Activated naive CD8-positive, alpha-beta T cell treated with anti-CD3 and anti-CD28 coated beads for 36 hours (primary cell): ENCODE measurements at places on chromosomes 12 and 14. TPM values are rescaled to one million over a fixed set of nuclear protein-coding genes. Genes with fewer than 3 reads are reported as not detected.

GRCh38 chr14:75579882-75580281 is 1.5 kb downstream of the FLVCR2 start:
- no peak for DNase-seq

DNA sequence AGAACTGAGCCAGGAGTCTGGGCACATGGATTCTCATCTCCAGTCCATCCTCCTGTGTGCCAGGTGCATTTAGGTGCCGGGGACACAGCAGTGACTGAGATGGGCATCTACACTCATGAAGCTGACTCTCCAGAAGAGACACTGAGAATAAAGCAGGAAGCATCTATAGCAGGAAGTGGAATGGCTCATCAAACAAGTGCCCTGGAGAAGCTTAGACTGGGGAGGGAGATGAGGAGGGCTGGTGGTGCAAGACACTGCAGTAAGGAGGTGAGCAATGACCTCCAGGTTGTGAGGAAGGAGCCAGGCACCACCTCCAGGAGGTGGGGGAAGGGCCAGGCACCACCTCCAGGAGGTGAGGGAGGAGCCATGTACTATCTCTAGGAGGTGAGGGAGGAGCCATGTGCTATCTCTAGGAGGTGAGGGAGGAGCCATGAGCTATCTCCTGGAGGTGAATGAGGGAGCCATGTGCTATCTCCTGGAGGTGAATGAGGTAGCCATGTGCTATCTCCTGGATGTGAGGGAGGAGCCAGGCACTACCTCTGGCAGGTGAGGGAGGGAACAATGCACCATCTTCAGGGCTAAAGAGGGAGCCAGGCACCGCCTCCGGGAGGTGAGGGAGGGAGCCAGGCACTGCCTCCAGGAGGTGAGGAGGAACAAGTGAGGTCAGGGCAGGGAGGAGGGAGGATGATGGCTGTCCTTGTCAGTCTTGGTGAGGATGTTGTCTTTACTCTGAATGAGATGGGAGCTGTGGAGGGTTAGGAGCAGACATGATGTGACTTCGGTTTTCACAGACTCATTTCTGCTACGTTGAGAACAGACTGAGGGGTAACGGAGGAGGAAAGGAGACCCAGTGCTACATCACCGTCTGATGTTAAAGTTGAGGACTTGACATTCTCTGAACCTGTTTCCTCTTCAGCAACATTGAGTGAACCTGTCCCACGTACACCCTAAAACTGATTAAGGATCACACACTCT is 961.9 kb upstream of the TMEM132C start:
- DNase-seq = no peak

GRCh38 chr14:62015243-62015642 is 253.0 kb downstream of the SNAPC1 start:
- no peak for DNase-seq

- no peak for DNase-seq
Measured at GRCh38 chr12:38869036-38869435, 36.4 kb downstream of the CPNE8 start.

DNA sequence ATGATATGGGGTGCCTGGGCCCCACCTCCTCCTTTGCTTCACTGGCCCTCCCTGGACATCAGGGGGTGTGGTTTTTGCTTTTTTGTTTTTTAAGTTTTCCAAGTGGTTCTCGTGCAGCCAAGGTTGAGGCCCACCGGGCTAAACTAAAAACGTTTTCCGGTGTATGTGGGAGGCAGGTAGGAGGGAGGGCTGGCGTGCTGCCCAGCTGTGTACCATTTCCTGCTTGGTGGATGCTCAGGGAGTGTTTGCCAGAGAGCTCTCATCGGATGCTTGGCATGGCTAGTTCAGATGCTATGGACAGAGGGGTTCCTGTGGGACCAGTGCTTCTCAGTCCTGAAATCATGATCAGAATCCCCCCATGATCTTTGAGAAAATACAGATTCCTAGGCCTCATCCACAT is 246.4 kb downstream of the CACNA1C start:
- DNase-seq = peak; percentile 24

DNA sequence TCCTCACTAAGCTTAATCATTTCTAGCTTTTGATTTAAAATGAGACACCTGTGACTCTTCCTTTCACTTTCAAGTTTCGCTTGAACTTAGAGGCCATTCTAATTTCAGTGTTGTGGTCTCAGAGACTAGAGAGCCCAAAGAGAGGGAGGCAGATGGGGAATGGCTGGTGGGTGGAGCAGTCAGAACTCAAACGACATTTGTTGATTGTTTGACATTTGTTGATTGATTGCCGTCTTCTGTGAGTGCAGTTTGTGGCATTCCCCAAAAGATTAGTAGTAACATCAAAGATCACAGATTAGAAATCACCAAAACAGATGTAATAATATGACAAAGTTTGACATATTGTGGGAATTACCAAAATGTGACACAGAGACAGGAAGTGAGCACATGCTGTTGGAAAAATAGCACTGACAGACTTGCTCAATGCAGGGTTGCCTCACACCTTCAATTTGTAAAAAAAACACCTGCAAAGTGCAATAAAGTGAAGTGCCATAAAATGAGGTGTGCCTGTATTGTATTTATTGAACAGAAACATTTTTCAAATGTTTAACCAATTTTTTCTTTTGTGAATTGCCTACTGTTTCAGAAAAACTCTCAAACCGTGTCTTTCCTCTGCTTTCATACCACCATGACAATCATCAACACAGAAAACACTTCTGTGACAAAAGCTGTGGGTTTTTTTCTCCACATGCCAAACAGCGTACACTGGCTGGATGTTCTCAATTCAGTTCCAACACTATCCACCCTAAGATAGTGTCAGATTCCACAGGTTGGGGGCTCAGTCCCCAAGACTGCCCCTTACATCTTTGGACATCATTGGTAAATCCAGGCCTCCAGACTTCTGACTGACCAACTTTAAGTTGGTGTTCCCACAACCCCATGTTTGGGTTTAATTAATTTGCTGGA is 376.3 kb upstream of the RGS6 start:
- peak; percentile 71 for DNase-seq

DNA sequence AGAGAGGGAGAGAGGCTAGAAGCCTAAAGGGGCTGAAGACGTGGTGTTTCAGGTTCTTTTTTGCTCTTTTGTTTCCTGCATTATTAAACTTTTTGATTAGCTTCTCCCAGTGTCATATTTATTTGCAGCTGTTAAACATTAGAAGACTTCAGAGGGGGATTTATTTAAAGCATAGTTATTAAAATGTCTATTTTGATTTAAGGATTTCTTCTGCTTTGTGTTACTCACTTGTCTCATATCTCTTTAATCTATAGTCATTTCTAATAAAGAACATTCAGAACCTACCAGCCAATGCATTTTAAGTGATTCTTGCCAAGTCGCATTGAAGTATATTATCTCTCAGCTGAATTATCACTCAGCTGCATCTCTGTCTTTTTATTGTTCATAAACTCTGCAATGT is 152.0 kb upstream of the DYRK2 start:
- no peak for DNase-seq

DNA sequence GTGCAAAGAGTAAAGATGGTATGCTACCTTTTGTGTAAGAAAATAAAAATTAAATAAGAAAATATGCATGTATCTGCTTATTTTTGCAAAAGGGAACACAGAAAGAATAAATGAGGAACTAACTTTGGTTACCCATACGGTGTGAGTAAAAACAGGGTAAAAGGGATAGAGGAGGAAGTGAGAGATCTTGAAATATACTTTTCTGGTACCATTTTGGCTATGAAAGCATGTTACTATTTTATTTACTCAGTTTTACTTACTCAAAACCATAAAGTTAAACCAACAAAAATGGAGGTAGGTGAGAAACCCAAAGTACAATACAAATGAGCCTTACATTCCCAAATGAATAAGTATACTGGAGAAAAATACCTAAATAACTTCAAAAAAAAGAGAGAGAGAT is 122.0 kb upstream of the EGLN3 start:
- no peak for DNase-seq

DNA sequence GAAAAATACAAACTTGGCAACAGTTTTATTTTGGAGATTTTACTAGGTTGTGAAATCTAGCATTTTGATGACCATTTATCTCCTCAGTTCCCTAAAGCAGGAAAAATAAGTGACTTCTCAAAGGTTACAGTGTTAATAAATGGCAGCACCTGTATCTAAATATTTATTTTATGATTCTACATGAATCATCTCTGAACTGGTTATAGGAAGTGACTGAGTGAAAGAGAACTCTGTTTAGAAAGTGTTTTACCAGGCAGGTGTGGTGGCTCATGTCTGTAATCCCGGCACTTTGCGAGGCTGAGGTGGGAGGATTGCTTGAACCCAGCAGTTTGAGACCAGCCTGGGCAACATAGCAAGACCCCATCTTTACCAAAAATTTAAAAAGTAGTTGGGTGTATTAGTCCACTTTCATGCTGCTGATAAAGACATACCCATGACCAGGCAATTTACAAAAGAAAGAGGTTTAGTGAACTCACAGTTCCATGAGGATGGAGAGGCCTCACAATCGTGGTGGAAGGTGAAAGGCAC is 26.3 kb downstream of the MIPOL1 start:
- DNase-seq = no peak

GRCh38 chr14:75283833-75284563 is 5.4 kb downstream of the FOS start:
- DNase-seq = no peak

DNA sequence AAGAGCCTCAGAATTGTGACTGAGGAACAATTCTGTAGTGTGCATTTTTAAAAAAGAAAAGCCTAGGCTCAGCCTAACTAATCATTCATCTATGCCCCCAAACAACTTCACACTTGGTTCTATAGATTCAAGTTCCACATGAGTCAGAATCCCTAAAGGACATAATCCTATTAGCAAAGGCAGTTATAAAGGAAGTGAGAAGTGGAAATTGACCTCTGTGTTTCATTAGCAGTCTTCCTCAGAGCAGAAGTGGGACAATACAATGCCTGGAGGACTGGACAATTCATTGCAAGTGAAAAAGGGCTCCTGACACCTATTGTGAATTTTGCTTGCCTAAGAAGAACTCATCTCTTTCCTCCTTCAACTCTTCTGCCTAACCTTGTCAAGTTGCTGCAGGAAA is 222.3 kb downstream of the PTPRO start:
- no peak for DNase-seq

DNA sequence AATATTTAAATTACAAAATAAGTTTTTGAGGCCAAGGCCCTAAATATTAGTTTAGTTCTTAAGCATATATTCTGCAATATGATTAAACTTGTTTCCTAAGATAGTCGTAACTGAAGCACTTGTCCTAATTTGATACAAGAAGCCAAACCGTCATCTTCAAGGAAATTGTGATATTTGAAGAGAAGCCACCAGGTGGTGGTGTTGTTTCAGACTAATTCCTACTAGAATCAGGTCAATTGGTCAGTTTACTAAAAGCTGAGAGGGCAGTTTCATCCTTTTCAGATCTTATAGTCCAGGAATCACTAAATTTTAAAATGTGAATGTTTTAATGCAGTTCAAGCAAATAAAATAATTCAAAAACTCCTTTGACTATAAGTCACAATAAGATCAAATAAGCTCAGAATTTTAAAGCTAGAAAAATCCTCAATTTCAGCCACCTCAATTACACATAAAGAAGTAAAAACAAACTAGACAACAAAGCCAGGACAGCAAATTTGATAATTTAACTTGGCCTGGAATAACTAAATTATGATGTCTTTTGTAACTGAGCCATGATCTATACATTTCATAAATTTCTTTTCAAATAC is 7.1 kb upstream of the ARL1 start:
- no peak for DNase-seq

KLHDC1 gene
- 1.2 TPM for total RNA-seq

TMEM19 gene
- 21.6 TPM for total RNA-seq

A2M gene
- not detected for total RNA-seq

CACNA1C gene
- total RNA-seq = 0.14 TPM

SDS gene
- total RNA-seq = not detected

FGF23 gene
- total RNA-seq = not detected

LRTM2 gene
- total RNA-seq = not detected
